ENCODE measurements at places on chromosomes 1 and 21.

DNA sequence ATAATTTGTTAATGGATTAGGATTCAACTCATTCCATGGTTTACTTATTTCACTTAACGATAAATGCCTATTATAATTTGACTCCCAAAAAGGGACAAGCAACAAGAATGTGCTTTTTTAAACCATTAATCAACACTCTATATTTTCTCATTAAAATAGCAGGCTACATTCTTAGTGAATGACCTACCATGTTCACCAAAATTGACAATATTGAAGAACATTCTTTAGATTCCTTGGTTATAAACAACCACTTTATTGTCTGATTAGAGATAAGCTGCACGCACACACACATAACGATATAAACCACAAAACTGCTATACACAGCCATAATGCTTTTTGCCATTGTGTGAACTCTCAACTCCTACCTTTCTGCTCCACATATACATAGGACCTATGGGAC lies 75.4 kb upstream of the LRRC7 start:
- DNase-seq: no peak

- no peak for DNase-seq
Measured at GRCh38 chr1:162991444-162991843, 77.7 kb upstream of the RGS4 start.

DNA sequence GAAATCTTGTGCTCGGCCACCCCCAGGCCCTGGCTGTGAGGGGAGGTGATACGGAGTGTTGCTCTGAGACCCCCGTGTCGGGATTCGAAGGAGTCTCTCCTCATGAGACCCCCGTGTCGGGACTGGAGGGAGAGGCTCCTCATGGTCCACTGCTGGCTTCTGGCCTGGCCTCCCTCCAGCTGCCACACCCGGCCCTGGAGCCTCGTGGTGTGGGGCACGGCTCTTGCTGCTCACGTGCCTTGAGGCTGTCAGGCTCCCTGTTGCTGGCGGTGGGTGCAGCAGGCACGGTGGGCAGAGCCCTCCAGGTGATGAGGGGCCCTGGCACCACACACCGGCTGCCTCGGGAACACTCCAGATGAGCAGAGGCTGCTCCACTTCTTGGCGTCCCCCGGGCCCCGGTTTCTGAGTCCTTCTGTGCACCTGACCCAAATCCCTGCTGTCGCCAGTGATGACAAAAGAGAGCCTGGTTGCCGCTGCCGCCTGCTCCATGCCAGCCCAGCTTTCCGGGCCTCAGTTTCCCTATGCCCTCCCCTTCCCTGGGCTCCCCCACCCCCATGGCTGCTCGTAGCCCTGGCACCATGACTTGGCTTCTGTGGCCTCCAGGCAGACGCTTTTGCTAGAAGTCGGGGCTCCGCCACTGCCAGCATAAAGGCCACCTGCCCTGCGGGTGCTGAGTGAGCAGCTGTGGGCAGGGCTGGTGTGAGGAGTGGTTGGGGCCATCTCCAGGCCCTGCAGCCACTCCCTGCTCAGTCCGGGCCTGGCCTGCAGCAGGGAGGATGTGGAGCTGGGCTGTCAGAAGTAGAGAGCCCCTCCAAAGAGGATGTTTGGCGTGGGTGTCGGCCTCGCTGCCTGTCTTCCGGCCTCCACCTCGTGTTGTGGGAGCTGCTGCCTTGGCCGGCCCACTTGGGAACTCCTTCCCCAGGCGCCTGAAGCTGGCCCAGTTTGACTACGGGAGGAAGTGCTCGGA lies 11.8 kb downstream of the TMEM240 start:
- no peak for DNase-seq

GRCh38 chr1:5920201-5920600 lies 72.0 kb downstream of the NPHP4 start:
- DNase-seq: no peak

DNA sequence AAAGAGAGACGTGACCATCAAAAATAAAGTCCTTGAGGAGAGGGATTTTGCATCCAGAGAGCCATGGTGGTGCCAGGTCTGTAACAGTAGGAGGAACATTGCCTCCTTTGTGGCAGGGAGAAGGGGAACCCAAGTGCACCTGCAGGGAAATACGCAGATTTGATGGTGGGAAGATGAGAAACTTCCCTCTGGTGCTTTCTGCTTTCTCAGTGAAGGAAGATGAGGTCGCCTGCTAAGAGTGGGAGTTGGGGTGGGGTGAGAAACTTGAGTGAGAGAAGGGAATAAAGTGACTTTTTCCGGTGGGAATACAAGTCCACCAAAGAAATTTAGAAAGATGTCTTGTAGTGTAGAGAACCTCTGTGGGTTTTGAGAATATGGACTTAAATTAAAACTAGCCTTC lies 9.1 kb downstream of the PLA2G4A start:
- DNase-seq: no peak

GRCh38 chr1:205379056-205379455 lies 22.3 kb upstream of the KLHDC8A start:
- no peak for DNase-seq

GRCh38 chr1:2163205-2163604 lies 31.4 kb downstream of the FAAP20 start:
- DNase-seq: no peak

- no peak for DNase-seq
Measured at GRCh38 chr1:5340560-5341130, 651.6 kb downstream of the NPHP4 start.

DNA sequence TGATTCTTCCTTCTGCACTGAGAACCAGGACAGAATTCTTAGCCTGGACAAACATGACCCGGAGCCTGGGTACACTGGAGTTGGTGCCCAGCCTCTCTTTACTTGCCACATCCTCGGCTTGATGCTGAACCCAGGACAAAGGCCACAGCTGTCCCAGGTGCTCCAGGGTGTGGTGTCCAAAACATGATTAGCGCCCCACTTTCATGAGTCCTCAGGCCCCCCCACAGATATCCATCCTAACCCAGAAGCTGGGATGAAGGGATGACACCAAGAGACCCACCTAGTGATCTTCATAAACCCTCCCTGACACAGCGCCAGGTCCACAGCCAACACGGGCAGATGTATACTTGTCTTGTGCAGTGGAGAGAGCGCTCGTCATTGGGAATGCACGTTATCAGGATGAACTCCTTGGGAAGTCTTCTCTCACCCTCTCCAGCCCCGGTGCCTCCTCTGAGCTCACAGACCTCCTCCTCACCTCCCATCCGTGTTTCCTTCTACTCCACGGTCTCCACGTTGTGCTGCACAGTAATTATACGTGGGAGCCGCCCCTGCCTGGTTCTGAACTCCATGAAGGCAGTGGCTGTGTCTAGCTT lies 3.6 kb downstream of the ABCA4 start:
- DNase-seq: no peak

DNA sequence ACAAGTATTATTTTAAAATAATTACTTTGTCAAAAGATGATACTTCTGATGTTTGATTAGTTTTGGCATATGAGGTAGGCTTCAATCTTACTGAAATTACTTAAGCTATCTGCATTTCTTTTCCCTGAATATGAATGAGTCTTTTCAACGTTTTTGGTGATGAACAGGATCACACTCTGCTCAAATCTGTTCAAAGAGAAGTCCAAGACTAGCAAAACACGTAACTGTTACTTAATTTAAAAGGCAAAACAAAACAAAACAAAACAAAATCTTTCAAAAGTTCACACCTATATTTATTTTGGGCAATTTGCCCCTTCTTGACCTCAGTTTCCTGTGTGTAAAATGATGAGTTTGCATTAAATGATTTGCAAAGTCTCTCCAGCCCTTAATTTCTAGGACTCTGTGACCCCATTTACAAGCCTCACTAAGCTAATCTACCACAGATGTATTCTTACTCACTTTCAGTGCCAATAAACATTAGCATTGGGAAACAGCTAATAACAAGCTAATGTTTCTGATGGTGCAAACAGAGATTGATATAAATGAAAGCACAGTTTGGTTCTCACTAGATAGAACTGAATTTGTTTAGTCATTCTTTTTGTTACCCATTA lies 865.4 kb downstream of the LTN1 start:
- no peak for DNase-seq

GRCh38 chr1:185157599-185158412 lies 839 bp downstream of the SWT1 start:
- no peak for DNase-seq

GRCh38 chr1:224348137-224348536 lies 8.5 kb upstream of the CNIH4 start:
- no peak for DNase-seq

GRCh38 chr1:236753516-236753915 lies 41.6 kb upstream of the MTR start:
- DNase-seq: no peak

DNA sequence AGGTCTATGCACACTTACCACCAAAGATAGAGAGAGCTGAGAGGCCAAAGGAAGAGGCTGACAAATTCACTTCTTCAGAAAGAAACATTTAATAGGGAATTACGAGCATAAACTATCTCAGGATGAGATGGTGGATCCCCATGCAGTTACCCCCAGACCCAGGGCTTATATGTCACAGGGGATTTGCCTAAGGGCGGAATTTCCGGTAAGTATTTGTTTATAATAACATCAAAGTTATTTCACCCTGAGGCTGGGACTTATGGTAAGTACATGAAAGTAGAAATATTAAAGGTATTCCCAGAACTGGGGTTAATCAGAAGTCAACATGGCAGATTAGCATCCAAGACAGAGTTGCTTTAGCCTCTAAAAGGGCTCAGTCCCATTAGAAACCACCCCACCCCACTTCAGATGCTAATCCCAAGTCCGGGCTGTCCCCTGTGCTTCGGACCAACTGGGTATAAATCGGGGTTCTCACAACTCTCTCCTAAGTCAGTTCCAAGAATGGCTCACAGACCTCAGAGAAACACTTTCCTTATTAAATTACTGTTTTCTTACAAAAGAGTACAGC lies 247.4 kb upstream of the ZP4 start:
- DNase-seq: no peak

- DNase-seq: no peak
Measured at GRCh38 chr21:42235593-42235992, 16.7 kb downstream of the ABCG1 start.

DNA sequence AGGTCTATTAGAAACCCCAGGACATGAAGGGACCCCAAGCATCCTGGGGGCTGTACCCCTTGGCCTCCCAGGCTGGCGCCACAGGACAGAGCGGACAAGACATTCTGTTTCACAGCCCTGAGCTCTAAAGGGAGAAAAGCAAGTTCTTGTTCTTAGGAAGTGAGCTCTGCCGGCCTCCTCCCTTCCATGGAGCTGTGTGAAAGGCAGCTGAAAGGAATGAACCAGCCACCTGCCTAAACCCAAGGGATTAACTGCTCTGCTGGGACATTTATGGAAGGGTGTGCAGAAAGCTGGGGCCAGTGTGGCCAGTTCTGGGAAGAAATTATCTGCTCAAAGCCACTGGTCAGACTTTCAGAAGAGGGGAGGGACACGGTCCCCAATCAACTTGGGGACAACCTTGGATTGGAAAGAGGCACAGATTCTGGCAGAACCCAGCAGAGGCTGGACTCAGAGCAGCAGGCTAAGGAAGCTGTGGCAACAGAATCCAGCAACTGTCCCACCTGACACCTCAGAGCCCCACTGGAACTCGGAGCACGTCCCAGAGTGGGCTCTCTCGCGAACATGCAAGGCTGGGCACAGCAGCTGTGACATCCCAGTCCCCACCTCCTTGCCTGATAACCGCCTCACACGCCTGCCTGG lies 2.1 kb downstream of the KLHL21 start:
- DNase-seq: no peak

DNA sequence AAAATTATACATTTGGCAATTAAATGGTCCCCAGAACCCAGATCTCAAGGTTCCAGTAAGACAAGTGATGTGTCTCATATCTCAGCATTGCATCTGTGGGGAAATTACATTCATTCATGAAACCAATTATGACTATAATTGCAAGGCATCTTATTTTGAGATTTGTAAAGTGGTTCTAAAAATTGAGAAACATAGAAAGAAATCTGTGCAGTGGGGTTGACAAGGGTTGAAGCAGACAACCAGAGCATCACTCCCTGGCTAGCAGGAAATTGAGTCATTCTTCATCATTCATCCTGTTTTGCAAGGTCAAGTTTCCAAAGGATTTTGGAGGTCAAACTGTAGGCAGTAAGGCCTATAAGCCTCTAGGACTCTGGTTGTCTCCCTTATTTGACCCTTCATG lies 25.1 kb upstream of the MROH9 start:
- DNase-seq: no peak

- no peak for DNase-seq
Measured at GRCh38 chr1:56034222-56034621, 545.1 kb downstream of the PLPP3 start.

DNA sequence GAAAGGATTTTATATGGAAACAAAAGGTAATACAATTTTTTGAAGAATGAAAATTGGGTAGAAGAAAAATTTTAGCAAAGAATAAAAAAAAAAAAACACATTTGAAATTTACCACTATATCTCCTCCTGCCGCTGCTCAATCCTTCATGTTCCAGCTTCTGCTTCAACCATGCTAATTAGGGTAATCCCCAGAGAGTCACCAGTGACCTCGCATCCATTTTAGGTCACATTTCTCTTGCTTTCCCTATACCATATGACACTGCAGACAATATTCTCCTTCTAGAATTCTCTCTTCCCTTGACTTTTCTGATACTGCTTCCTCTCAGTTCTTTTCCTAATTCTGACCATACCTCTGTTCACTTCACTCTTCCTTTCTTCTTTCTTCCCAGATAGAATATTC lies 237.1 kb downstream of the USH2A start:
- no peak for DNase-seq

- no peak for DNase-seq
Measured at GRCh38 chr1:21311016-21311415, 20.8 kb upstream of the ECE1 start.

DNA sequence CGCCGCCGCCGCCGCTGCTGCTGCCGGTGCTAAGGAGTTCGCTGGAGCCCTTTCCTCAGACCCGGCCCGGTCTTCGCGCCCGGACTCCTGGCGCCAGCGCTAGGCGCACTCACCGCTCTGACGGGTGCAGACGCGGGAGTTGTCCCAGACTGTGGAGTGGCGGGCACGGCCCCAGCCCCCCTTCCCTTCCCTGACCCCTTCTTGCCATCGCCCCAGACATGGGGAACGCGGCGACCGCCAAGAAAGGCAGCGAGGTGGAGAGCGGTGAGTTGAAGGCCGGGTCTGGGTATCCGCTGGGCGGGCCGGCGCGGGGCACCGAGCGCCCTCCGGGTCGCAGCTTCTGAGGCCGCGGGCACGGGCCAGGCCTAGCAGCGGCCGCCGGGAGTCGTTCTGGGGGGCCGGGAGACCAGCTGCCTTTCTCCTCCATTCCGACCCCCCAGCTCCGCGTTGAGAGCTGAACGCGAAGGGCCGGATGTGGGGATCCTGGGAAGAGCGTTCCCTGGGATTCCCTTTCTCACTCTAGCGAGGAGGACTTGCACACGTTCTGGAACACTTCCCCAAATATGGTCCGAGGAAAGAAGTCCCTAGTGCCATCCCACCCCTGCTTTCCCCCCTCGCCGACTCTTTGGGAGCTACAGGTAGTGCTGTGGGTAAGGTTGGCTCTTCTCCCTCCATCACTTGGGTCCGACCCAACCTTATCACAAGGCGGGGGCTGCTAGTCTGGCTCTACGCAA lies 65.8 kb upstream of the PRKACB start:
- peak; percentile 21 for DNase-seq

- DNase-seq: no peak
Measured at GRCh38 chr1:180581635-180582039, 22.9 kb downstream of the OVAAL start.

- DNase-seq: no peak
Measured at GRCh38 chr1:197027359-197027758, 39.7 kb downstream of the F13B start.

GRCh38 chr1:41853907-41854306 lies 64.8 kb downstream of the HIVEP3 start:
- no peak for DNase-seq

GRCh38 chr1:29227511-29227910 lies 3.2 kb downstream of the MECR start:
- DNase-seq: no peak

All from H54 (cell line).